ENCODE measurements at places on chromosomes 4 and X. TPM values are rescaled to one million over a fixed set of nuclear protein-coding genes. Genes with fewer than 3 reads are reported as not detected.
A peak's percentile ranks its signal among the peaks of the same experiment; 100 is the strongest.

- peak; percentile 70 for DNase-seq
Measured at GRCh38 chrX:7146703-7147412, 654 bp upstream of the STS start.

The SYTL5 gene
- total RNA-seq: 15.6 TPM

- DNase-seq: no peak
Measured at GRCh38 chr4:110005461-110006056, 92.9 kb downstream of the EGF start.

The ENOX2 gene
- total RNA-seq: 9.9 TPM

- DNase-seq: no peak
Measured at GRCh38 chrX:130174045-130174704, 2.4 kb downstream of the RAB33A start.

DNA sequence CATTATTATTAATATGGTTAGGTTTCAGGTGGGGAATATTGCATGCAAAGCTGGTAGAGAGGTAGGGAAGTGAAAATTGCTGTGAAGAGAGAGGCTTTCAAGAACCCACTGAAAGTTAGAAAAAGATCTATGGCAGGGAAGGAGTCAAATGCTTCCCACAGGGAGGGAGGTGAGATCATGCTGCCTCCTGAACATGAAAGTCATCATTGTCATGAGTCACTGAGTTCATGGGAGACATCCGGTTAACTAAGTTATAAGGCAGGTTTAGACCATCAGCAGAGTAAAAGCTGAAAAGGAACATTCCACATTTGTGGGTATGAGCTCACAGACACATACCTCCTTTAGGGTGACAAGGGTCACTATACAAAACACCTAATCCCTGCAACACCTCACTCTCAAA is 16.2 kb downstream of the GATB start:
- no peak for DNase-seq

Data from left colon (tissue), 2 donors.